ENCODE measurements at places on chromosomes 4 and X.
A peak's percentile ranks its signal among the peaks of the same experiment; 100 is the strongest.

DNA sequence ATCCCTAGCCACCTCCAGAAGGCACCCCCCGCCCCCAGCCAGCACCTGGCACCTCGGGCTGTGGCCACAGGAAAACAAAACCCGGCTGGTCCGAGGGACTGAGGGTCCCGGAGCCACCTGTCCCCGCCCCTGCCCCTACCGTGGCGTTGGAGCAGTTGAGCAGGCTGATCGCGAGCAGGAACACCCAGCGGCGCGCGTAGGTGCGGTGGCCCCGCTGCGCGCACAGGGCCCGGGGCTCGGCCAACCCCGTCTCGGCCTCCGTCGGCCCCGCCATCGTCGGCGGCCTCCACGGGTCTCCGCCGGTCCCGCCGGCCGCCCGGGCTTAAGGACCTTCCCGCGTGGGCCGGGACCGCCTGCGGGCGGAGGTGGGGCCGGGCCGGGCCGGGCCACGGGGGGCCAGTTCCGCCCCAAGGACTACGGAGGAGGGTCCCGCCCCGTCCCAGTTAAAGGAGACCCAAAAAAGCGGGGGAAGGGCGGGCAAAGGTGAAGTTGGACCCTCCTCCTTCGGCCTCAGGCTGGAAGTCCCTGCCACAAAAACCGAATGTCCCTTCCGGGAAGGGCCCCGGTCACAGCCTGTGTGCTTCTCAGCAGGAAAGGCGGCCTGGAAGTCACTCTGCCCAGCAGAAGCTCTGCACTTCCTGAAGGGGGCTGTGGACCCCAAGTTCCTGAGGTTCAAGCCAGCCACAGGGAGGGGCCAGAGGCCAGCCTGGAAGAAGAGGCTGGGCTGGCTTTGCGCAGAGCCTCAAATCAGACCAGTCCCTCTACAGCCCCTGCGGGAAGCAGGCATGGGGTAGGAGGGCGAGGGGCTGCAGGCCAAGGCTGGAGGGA, at the start of gene SLC49A3:
SLC49A3 (minus strand) TSS at position 298 of the 828 bp plus-strand sequence; CDS start at position 274, 24 bp downstream.
- DNase-seq = no peak

GRCh38 chrX:72467135-72467534, 105.5 kb downstream of the HDAC8 start:
- no peak for DNase-seq

GRCh38 chr4:146095860-146096259, 79.7 kb upstream of the LSM6 start:
- no peak for DNase-seq

DNA sequence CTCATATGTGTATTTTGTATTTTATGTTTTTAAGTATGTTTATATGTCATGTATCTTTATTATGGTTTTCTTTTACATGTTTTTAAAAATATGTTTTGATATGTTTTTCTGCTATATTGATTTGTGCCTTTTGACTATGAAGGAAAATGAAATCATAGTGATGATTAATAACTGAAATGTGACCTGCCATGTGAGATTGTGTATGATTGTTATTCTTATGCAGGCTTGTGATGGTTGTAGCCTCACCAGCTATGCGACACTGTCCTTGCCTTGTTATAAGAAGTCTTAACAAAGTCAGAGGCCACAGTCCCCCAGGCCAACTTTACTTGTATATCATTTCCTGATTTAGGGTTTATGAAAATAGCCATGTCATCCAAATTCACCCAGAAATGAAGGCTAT, 83.2 kb downstream of the TMEM131L start:
- no peak for DNase-seq

GRCh38 chr4:74934016-74934831, 1.3 kb downstream of the PARM1 start:
- no peak for DNase-seq

- DNase-seq = no peak
Observed at GRCh38 chr4:17636341-17636695, 21.9 kb downstream of the MED28 start.

DNA sequence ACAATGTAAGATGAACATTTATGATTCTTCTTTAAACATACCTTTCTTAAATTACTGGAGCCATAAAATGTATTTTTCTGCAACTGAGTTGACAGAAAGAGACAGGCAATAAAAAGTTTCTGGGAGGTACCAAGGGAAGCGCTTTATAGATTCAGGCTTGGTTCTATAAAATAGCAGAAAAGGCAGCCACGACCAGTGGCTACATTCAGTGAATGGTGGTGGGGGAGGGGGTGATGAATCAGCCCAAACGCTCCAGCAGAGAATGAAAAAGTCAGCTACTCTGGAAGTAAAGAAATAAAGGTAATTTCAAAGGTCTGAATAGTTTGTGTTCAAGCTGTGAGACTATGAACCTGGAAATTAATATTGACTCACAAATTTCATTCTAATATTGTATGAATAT, 456.1 kb downstream of the KCTD8 start:
- no peak for DNase-seq

DNA sequence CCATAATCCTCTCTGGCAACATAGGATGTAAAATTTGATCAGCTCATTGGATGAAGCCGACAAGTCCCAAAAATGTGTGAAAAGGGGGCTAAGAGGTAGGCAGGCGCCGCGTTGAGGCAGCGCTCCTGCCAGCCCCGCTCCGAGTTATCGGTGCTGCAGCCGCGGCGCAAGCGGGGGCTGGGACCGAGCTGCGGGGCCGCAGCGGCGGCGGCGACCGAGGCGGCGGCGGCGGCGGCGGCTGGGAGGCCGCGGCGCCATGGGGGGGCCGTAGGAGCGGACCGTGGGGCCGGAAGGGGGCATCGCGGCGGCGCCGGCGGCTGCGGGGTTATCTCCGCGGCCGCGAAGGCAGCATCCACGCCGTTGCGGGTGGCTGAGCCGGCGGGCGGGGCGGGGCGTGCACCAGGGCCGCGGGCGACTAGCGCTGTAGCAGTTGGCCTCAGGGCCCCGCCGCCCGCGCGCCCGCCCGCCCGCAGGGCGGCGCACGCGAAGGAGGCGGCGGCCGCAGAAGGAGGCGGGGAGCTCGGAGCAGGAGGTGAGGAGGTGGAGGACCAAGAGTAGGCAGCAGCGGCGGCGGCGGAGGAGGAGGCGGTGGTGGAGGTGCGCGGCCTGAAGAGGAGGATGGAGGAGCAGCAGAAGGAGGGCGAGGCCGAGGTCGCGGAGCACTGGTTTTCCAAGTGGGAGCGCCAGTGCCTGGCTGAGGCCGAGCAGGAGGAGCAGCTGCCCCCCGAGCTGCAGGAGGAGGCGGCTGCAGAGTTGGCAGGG, 126.0 kb upstream of the CXorf66 start:
- DNase-seq = no peak

GRCh38 chr4:73870768-73871167, 1.6 kb downstream of the CXCL1 start:
- no peak for DNase-seq

DNA sequence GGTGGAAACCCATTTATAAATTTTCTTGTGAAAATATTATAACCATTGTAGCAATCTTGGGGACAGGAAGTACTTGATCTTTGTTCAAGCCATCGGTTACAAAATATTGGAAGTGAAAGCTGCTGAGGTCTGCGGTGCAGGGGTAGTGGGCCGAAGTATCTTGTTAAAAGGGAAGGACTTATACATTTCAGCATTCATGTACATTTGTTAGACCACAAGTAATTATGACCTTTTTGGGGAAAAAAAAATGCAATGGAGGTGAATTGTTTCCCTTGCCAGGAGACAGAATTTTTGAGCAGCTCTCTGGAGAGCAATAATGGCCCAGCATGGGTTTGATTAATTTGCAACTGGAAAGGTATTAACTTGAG, 121.3 kb downstream of the EGF start:
- DNase-seq = no peak

DNA sequence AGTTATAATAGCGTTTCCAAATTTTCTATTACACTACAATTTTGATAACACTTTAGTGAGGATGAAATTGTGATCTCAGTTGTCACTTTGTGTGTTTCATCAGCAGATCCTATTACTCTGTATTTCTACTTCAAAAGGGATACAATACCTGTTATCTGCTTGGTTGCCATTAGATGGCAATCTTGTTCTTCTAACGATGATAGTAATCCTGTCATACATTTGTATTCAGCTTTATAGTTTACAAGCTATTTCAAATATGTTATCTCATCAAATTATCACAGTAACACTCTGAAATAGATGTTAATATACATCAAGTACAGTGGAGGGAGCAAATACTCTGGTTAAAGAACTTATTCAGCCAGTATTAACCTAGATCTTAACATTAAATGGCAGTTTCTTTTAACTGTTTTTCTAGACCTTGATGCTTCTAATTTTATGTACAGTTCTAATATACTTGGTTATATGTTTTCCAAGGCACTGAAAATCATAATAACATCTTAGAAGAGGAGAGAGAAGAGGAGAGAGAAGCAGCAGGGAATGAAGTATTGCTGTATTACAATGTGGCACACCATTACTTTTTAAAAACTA, 292.0 kb downstream of the CCSER1 start:
- no peak for DNase-seq

DNA sequence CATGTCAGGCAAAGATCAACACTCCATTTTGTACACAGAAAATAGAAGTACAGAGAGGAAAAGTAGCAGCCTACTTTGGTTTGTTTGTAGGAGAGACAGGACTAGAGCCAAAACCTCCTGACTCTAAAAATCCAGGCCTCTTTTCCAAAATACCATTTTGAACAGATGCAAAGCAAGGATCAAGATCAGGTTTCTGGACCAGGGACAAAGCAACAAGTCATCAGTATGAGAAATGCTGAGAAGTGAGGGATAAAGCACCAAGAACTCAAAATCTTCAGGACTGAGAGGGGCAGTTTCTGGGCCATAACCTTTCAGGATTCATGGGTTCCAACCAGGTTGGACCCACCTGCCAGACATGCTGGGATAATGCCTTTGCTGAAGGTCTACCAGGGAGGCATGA, 36.6 kb upstream of the MBTPS2 start:
- no peak for DNase-seq

GRCh38 chr4:109998867-109999584, 86.3 kb downstream of the EGF start:
- peak; percentile 30 for DNase-seq

- DNase-seq = no peak
Observed at GRCh38 chr4:477686-478085, 21.3 kb downstream of the ZNF721 start.

DNA sequence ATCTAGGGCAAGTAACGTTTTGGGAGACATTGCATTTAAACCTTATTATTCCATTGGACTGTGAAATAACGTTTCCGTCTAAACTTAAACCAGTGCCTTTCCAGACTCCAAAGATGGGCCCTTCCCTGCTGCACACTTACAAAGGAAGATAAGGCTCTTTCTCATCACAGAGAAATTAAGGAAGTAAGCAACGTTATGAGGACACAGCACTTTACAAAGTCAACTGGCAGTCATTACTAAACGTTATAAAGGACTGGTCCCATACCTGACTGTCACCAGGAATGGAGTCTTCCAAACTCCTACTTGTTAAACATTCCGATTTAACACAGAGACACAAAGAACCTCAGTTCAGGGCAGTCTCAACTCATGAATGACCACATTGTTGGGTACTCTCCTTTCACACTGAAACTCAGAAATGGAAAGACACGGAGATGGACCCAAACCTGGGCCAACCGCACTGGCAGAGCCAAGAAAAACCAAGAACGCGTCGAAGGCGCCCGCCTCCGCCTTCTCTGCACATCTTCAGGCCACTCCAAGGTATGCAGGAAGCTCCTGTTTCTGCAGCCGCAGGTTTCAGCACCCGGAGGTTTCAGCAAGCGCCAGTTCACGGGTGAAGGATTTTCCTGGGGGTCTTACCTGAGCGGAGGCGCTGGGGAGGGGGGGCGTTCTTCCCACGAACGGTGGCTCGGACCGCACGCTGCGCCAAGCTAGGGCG, 670 bp downstream of the PAPSS1 start:
- no peak for DNase-seq

- no peak for DNase-seq
Observed at GRCh38 chr4:129974730-129975129, 878.8 kb downstream of the C4orf33 start.

DNA sequence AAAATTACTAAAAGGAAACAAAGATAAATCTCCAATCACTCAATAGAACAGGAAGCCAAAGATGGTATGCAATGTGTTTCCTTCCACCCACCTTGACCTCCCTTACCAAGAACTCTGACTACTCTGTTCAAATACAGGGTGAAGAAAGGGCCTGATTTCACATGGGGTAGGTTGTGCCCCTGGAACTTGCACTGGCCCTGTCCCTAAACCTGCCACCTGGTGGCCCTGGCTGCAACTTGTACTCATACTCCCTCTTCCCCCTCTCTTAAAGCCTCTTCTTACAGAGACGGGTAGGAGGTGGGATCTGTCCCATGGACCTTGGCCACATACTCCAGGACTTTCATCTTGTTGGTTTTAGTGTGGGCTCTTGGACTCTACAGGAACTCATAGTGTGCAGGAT, 17.3 kb upstream of the TMEM185A start:
- no peak for DNase-seq

DNA sequence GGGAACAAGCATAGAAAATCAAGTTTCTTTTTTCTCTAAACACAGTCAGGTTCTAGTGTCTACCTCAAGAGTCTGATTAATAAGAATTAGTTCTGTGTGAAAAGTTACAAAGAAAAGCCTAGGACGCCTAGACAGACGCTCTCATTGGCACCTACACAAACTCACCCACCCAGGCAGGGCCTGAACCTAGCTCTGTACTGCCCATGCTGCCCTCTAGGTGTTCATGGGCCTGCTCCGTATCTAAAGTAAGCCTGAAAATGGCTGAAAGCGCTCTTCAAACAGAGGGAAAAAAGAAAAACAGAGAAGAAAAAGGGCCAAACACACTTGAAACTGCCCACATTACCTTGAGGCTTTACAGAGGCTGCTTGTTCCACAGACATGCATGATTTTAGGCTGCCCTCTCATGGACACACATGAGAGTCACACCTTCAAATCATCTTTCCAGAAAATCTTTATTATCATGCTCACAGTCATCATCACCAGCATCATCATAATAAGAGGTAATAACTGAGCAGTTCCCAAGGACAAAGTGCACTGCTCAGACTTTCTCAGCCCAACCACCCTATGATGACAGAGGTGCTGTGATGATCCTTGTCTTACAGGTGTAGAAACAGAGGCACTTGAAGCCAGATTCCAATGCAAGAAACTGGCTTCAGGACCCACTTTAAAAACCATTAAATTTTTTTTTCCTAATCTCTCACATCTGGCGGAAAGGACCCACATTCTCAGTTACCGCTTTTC, 49.6 kb downstream of the MAP7D2 start:
- no peak for DNase-seq

DNA sequence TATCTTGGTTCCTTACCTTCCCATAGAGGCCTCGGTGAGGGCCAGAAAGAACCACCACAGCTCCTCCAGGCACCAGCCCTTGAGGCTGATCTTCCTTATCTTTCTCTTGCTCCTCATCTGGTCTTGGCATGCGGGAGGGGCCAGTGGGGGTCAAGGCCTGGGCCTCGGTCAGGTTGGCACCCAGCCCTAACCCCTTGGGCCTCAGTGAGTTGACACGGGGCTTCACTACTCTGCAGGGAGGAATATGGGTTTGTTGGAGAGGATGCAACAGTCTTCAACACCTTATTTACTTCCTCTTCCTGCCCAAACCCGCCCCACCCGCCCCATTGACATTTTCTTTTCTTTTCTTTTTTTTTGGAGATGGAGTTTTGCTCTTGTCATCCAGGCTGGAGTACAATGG, 6.0 kb downstream of the GPKOW start:
- DNase-seq = no peak
